ENCODE measurements at places on chromosomes 5 and 9.
A peak's percentile ranks its signal among the peaks of the same experiment; 100 is the strongest.

GRCh38 chr5:51712201-51712600, 329.0 kb downstream of the ISL1 start:
- no peak for DNase-seq

DNA sequence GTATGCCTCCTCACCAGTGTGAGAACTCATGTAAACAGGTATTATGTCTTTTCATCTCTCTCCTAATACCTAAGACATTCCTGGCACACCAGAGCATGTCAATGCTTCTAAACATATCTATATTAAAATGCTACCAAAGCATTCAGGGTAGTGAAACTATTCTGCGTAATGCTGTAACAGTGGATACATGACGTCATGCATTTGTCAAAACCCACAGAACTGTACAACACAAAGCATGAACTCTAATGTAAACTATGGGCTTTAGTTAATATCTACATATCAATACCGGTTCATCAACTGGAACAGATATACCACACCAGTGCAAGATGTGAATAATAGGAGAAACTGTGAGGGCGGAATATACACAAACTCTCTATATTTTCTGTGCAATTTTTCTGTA, 72.2 kb upstream of the GABRP start:
- DNase-seq = no peak

- no peak for DNase-seq
Observed at GRCh38 chr9:125497906-125498305, 209.1 kb downstream of the MAPKAP1 start.

- DNase-seq = no peak
Observed at GRCh38 chr9:99826579-99826978, 4.9 kb downstream of the NR4A3 start.

DNA sequence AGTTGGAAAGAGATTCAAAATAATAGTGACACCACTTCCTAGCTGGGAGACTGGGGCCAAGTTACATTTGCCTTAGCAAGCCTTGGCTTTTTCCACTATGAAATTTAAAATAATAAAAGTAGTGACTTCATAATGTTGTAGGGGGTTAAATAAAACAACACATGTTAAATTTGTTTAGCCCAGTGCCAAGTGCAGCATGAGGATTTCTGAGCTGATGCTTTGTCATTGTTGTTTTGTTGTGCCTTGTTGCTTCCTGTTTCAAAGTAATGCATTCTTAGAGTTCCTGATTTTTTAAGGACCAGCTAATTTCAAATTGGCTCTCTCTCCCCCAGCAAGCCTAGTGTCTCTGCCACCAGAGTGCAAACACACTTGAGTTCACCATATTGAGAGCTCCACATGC, 270.7 kb upstream of the PAPPA start:
- DNase-seq = peak; percentile 24

- DNase-seq = no peak
Observed at GRCh38 chr5:99083197-99083596, 154.4 kb upstream of the CHD1 start.

- DNase-seq = no peak
Observed at GRCh38 chr9:127767410-127767809, 11.1 kb downstream of the SH2D3C start.

DNA sequence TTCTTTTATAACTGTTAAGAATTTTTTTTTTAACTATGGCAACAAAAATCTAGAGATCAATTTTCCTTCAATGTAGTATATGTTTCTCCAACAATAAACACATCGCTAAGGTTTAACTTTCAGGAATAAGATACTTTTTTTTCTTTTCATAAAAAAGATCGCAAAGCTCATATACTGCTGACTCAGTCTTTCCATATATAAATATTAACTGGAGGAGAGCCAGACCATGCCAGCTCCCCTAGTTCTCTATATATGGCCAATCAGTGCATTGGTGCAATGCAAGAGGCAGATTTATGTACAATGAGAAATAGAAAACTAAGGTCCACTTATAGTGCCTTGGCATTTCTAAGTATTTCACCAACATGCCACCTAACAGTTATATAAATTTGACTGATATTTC, 89.2 kb upstream of the GAS1 start:
- DNase-seq = no peak

- DNase-seq = peak; percentile 98
Observed at GRCh38 chr5:43514816-43515677, at the start of gene C5orf34. TSS of gene C5orf34 (minus strand) at chr5:43515148. CDS start at chr5:43509339, 5,809 bp downstream.

DNA sequence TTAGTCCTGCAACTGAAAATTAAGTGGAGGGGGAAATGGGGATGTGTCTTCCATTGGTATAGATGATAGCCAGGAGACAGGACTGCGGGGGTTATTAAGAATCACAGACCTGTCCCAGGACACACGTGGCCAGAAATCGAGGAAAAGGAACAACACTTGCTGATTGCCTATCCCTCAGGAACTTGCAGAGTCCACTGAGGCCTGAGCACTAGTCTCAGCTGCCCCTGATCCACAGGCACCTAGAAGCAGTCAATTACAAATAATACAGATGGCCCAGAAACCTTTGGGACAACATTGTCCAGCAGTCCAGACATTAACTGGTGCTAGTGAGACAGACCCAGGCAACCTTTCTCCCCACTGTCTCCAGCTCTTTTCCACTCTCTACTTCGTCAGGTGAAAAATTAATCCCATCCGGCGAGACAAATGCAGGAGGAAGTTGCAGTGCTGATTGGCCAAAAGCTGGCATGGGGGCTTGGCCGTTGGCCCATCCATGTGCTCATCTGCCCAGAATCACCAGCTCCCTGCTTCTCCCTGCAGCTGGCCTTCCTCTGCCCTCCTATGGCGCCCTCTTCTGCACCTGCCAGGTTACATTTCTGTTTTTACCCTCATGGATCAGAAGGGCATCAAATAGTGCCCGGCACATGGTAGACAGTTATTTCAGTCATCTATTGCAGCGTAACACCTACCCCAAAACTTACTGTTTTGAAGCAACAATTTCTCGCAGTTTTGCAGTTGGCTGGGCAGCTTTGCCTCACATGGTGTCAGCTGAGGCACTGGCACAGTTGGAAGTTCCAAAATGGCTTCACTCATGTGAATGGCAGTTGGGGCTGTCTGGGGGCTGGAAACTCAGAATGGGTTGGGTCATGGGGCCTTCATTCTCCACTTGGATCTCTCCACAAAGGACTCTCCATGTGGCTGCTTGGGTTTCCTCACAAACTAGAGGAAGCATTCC, 3.6 kb upstream of the B4GALT1 start:
- no peak for DNase-seq

- DNase-seq = no peak
Observed at GRCh38 chr5:93794954-93795353, 53.6 kb upstream of the POU5F2 start.

- DNase-seq = no peak
Observed at GRCh38 chr9:95116002-95116807, 201.3 kb downstream of the FANCC start.

DNA sequence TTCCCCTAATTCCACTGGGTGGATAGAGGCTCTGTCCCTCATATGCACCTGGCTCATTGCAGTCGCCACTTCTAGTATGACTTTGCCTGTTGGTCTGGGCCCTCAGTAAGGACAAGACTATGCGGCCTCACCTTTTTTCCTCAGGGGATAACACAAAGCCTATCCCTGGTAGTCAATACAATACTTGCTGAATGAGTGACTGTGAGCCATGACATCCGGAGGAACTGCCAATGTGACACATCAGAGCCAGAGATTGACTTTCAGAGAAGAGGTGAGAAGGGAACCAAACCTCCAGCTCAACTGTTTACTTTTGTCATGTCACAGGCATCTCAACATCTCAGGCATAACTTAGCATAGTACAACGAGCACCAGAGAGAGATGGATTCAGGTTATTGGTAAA, 371.3 kb downstream of the DMRT2 start:
- no peak for DNase-seq

GRCh38 chr5:126544087-126544740, 50.8 kb downstream of the ALDH7A1 start:
- DNase-seq = peak; percentile 44

GRCh38 chr5:157582731-157583620, 7.4 kb upstream of the ADAM19 start:
- no peak for DNase-seq

DNA sequence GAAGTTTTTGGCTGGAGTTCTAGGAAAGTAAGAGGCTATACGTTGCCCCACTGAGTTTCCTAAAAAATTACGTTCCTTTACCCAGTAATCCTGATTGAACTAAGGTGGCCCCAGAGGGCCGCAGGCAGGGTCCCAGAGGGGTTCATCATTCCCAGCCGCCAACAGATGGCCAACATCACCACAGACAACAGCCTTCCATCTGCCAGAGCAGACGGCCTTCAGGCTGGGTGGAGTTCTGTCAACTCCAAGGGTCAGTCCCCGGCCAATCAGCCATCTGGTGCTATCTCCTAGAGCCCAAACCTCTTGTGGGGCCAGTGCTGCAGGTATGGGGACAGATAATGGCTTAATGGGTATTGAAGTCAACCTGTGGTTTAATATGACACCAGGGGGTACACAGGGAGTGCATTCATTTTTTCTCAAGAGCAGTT, 30.4 kb downstream of the TBC1D2 start:
- DNase-seq = no peak

- DNase-seq = no peak
Observed at GRCh38 chr9:71886015-71886414, 25.0 kb downstream of the ABHD17B start.

- DNase-seq = no peak
Observed at GRCh38 chr5:33639474-33639873, 198.7 kb downstream of the TARS1 start.

GRCh38 chr5:83475391-83475863, 3.9 kb downstream of the VCAN start:
- DNase-seq = peak; percentile 73

DNA sequence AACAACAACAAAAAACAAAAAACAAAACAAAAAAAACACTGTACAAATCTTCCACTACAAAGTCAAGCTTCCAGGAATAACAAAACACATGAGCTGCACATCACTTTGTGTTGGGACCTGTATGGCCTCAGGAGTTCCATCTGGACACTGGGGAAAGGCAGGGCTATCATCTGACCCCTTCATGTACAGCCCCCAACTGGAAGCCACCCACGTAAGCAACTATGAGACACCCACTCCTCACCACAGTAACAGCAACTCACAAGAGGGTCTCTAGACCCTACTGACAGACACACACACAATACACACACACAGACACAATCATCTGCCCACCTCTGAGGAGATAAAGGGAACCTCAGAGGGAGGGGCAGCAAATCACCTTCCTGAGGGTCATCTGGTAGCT, 81.7 kb upstream of the LRRTM2 start:
- DNase-seq = no peak

- no peak for DNase-seq
Observed at GRCh38 chr9:84276741-84277140, 63.8 kb downstream of the SLC28A3 start.

DNA sequence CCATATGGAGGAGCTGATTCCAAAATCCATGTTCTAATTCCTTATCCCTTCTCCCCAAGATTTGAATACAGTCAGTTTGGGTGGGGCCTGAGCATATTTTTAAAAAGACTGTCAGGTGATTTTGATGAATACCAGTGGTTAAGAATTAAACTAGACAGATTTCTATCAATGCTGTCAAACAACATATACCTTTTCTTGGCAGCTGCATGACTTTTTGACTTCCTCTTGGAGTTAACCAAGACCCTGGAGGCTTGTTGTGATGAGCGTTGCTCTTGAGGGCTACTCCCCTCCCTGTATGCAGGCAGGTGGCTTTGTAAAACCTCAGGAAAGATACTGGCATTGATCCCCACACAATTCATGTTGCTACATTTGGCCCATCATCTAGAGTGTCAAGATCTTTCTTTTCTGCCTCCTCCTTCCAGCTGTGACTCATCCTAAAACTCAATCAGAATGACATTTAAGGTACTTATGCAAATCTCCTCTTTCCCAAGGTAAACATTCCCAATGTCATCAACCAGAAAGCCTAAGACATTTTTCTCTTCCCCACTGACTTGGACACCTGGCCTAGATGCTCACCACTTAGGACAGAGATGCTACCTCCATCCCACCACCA, 61.7 kb downstream of the PPP2R2B start:
- DNase-seq = no peak

GRCh38 chr5:58241389-58241788, 218.5 kb downstream of the PLK2 start:
- no peak for DNase-seq

DNA sequence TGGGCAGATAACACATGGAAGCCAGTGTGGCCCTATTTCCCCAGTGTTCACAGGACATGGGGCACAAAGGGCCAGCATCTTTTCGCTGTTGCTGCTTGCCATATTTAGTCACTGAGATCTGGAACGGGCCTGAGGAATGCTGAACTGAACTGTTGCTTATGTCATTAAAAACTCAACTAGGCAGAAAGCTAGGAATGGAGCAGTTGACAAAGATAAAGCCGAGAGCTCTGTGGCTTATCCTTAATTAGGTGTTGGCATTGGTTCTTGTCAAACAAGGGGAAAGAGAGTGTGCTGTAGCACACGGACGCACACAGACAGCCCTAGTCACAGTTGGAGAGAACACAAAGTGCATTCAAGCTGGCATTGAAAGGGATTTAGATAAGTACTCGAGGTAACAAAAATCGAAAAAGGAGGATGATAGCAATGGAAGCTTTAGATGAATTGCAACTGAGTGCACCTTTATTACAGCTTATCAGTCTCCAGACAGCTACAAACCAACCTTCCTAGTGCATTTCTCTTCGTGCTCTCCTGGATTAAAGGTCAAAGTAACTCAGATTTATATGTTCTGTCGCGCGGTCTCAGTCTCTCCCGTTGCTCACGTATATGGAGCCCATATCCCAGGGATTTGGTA, 450.2 kb upstream of the ZNF608 start:
- DNase-seq = no peak

DNA sequence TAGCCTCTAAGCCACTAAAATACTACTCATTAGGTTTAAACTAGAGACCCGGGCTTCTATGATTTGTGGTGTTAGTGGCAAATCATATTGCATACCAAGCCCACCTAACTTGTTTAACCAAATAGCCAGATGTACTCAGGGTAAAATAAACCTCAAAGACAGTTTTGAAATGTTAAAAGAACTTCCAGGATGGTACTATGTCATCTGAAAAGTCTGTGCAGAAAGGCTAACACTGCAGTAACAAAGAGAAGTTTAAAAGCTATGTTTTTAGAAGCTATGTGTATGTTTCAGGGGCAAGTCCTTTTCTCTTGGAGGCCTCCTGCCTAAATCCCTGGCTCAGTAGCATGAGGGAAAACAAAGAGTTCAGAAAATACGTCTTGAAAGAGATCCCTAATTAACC, 84.9 kb upstream of the IL7R start:
- DNase-seq = no peak

GRCh38 chr9:136257381-136258298, 12.0 kb upstream of the QSOX2 start:
- no peak for DNase-seq

GRCh38 chr9:89367281-89367680, 49.0 kb downstream of the SECISBP2 start:
- DNase-seq = no peak

GRCh38 chr5:53515988-53516387, 35.6 kb downstream of the FST start:
- no peak for DNase-seq

- DNase-seq = no peak
Observed at GRCh38 chr9:3928590-3928989, 371.3 kb downstream of the GLIS3 start.
